ENCODE measurements at places on chromosomes 2 and 18.

DNA sequence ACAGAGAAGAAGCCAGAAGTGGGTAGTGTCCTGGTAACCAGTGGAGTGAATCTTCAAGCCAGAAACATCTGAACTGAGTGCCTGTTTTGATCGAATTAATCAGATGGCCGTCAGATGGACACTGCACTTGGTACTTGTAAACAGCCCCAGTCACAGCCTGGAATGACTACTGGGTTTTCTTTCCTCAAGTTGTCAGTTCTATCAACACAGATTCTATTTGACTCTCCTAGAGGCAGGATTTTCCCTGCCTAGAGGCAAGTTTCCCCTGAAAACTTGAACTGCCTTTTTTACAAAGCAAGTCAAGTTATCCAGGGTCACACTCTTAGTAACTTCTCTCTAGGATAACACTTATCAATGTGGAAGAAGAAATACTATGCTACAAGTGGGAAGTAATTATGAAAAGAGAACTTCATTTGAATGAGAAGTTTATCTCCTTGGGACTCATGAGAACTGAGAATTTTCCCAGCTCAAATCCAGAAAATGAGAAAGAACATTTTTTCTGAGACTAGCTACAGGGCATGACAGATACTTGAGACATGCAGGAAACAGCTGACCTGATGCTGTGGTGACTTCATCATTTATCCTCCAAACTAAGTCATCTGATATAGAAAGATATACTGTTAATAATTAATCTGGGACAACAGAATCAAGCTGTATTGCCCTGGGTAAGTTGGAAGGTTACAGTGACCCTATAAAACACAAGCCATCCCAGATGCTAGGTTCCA lies 36.0 kb downstream of the SULT1C2 start:
- DNase-seq = no peak

DNA sequence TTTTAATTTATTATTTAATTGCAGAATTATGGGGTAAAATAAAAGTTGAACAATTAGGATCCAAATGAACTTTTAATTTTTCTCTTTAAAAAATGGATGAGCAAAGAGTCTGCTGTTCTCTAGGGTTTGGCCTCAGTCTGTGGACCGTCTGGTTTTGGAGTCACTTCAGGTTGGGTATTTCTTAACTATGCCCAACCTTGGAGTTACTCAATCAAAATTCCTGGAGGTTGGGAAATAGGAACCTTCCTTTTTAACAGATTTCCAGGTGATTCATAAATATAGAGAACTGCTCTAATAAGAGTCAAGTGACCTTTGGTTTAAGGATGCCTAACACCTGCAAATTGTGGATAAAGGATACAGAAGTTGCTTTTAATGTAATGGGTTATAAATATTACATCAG lies 241.5 kb upstream of the GCFC2 start:
- no peak for DNase-seq

GRCh38 chr2:47218066-47218581 lies 63.0 kb upstream of the STPG4 start:
- no peak for DNase-seq

- DNase-seq = no peak
These were observed 226.1 kb upstream of the REV1 start for GRCh38 chr2:99715956-99716355.

- no peak for DNase-seq
These were observed 83.8 kb upstream of the TMEM17 start for GRCh38 chr2:62589691-62590356.

DNA sequence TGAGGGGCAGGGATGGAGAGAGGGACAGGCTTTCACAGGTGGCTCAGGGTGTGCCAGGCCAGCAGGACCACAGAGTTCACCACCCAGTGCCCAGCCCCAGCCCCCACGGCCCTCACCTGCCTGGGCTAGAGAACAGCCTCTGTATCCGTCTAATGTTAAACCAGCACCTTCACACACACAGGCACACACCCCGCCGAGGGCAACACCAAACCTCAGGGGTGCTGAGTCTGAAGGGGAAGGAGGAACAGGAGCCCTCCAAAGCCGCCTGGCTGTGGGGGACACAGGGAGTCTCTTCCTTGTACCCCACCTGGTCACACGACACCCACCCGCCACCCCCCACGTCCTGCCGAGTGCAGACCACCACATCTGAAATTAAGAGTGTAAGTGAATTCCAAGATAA lies 205.8 kb upstream of the SALL3 start:
- no peak for DNase-seq

GRCh38 chr2:230968921-230969658 lies 26.8 kb upstream of the SPATA3 start:
- no peak for DNase-seq

- DNase-seq = no peak
These were observed 31.0 kb downstream of the COL4A4 start for GRCh38 chr2:227132986-227133385.

DNA sequence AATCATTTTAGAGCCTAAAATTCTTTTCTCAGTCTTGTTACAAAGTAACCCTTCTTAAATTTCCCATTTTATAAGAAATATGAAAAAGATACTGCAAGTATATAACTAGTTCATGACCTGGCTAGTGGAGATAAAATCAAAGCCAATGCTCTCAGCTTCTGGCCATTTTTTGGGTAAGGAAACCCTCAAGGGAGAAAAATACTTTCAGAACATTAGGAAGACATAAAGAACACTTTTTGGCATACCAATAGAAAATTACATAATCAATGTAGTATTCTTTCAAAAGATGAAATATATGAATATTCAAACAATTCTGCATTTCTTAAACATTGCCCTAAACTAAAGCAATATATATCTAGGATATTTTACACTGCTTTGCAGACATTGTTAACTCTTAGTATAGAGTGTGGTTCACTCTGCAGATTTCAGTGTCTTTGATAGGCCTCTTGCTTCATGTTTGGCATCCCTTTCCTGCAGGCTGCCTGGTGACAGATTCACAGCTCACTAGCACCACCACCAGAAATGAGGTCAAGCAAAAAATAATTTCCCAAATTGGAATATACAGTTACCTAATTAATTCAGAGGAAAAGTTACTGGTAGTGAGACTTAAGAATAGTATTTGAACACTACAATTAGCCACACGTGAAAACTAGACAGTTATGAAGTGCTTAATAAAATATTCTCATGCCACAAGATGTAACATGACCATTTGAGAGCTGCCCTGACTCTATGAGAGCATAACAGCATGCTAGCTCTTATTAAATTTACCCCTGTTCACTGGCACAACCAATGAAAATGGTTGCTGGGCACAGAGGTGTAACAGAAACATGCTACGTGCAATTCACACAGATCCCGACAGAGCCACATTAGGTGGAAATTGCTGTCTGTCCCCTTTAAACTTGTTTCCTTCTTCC lies 36.0 kb downstream of the PAIP2B start:
- DNase-seq = peak; percentile 5

GRCh38 chr2:172516299-172516698 lies 39.6 kb upstream of the PDK1 start:
- peak; percentile 50 for DNase-seq

DNA sequence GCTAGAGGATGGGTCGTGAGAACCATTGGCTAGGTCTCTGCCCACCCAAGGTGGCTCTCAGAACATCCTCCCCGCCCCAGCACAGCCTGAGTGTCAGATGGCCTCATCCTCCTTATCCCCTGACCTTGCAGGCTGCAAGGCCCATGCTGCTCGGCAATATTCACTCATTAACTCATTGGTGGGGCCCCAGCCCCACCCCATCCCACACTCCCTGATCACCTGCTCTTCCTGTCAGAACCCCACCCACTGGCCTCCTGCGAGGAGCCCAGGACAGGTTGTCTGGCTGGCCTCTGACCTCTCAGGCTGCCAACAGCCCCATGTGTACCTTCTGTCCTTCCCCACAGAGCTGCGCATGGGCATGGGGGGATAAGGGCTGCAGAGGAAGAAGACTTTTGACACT lies 5.3 kb downstream of the ADCY3 start:
- no peak for DNase-seq

DNA sequence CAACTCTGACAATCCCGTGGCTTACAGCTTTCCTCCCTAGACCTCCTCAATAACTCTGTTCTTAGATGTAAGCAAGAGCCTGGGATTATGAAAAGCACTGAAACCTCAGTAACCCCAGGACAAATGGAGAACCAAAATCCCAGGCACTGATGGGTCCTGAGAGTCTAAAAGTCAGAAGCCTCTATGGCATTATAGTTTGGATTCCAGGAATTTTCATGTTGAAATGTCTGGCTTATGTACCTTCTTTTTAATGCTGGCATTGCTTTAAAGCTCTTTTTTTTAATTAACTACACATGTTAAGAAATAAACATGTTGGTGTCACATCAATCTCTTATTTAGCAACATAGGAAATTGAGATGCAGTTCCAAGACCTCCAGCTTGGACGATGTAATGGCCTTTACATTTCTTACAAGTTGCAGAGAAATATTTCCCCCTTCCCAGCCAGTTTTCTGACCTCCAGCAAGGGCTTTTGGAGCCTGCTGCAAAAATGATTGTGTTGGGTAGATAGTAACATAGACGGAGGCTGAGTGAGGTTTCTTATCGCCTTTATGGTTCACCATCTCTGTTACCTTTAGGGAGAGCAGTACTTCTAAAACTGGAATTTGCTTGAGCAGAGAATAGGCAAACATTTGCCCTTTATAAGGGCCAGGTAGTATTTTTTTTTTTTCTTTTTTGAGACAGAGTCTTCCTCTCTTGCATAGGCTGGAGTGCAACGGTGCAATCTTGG lies 84.8 kb upstream of the RASGRP3 start:
- DNase-seq = no peak

GRCh38 chr2:232242316-232242715 lies 136.2 kb upstream of the ALPP start:
- no peak for DNase-seq

- DNase-seq = no peak
These were observed 230.2 kb downstream of the ATAD2B start for GRCh38 chr2:23696752-23697045.

DNA sequence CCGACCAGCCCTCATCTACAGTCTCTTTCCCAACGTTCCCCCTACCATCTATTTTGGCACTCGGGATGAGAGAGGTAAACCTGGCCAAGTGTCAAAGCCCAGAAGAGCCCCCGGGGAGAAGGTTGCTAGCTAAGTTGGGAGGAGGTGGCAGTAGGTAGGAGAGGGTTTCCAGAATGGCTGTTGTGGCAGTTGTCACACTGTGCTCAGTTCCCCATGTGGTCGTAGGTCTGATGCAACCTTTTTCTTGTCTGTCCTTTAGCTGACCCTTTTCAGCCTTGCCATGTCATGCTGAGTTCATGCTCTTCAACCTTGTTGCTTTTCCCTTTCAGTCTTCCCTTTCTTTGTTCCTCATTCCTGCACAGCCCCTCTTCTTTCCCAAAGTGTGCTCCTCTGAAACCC lies 34.5 kb downstream of the TTLL4 start:
- DNase-seq = peak; percentile 91

- DNase-seq = no peak
These were observed 92.2 kb upstream of the PID1 start for GRCh38 chr2:229363185-229363814.

DNA sequence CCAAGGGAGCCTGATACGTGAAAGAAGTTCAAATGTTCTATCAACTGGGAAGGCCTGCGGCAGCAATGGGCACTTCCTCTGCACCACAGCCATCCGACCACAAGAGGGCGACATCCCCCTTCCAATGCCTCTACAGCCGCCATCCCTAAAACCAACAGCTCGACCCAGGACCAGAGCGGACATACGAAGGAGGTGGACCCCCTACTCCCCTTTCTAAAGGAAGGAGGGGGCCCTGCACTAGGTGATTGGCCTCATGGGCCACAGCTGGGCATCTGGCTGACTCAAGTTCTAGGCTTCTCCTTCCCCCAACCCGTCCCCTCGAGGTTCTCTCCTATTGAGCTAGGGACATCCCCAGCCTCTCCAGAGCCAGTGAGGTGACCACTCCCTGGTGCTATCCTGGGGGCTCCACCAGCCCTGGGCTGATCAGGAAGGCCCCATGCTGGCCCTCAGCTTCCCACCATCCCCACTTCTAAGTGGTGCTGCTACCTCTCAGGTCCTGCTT lies 217.2 kb downstream of the TNS1 start:
- DNase-seq = peak; percentile 63

GRCh38 chr18:58858591-58859468 lies 5.8 kb upstream of the ZNF532 start:
- DNase-seq = no peak

DNA sequence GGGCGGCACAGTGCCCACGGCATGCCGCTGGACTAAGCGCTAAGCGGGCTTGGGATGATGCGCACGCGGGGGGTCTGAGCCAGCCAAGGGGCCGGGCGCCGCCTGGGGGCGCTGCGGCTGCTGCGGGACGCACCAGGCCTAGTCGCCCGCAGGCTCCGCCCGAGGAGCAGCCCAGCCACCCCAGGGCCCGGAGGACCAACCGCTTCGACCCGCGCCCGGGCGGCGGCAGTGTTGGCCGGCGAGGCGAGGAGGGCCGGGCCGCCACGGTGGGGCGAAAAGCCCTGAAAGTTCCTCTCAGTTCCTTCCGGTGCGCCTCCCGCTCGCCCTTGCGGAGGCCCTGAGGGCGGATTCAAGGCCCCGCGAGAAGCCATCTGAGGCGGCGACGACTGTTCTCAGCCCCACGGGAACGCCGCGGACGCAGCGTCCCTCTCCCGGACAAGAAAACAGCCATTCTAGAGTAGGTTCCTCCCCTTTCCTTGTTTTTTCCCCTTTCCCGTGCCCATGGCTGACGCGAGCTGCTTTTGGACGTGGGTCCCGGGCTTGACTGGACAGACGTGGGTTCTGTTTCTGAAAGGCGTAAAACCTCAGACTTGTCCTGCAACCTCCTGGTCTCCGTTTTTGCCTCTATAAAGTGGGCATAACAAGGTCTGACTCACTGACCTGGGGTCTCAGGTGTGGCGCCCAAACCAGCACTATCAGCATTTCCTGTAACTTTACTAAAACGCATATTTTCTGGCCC lies at the start of gene ANKAR:
ANKAR (plus strand) TSS at position 297 of the 739 bp plus-strand sequence. CDS start 1,821 bp downstream, outside the sequence.
- DNase-seq = peak; percentile 35

- DNase-seq = no peak
These were observed 62.8 kb downstream of the INO80D start for GRCh38 chr2:206023183-206023582.

- no peak for DNase-seq
These were observed 4.6 kb downstream of the WIPF1 start for GRCh38 chr2:174593041-174593440.

DNA sequence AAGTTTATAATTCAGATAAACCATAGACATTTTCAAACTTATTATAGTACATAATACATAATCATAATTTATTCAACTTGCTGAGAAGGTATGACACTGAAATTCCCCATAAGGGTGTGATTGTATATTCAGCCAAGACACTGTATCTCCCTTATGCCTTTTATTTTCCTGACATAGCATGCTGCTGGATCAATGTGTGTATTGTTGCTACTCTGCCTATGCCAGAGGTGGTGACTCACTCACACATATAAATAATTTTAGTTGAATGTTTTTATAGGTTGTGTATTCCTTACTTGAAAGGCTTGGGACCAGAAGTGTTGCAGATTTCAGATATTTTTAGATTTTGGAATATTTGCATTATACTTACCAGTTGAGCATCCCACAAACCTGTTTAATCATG lies 86.8 kb downstream of the VRK2 start:
- no peak for DNase-seq

Measured in HL-60 (cell line).